ENCODE measurements at places on chromosomes 2 and 18. TPM values are rescaled to one million over a fixed set of nuclear protein-coding genes. Genes with fewer than 3 reads are reported as not detected.

The EVX2 gene
- not detected for total RNA-seq

- no peak for DNase-seq
Observed at GRCh38 chr18:35993013-35993412, 20.5 kb downstream of the RMP24 start.

DNA sequence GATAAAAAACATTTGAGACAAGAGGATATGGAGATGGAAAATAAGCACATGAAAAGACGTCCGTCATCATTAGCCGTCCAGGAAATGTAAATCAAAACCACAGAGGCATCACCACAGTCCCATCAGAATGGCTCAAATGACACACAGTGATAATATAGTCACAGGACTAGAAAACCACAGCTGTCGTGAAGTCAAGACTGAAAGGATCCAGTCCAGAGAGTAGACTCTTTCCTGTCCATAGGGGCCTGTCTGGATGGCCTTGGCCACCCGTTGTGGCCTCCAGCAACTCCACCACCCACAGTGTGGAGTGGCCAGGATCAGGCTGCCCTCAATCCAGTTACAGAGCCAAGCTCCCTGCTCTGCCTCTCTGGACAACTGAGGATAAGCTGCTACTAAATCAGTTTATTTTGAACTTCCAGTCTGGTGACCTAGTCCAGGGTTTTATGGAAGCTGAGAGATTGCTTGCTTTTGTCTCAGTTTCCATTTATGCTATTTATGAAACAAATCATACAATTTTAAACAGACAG lies 60.4 kb downstream of the RHOB start:
- peak; percentile 15 for DNase-seq

DNA sequence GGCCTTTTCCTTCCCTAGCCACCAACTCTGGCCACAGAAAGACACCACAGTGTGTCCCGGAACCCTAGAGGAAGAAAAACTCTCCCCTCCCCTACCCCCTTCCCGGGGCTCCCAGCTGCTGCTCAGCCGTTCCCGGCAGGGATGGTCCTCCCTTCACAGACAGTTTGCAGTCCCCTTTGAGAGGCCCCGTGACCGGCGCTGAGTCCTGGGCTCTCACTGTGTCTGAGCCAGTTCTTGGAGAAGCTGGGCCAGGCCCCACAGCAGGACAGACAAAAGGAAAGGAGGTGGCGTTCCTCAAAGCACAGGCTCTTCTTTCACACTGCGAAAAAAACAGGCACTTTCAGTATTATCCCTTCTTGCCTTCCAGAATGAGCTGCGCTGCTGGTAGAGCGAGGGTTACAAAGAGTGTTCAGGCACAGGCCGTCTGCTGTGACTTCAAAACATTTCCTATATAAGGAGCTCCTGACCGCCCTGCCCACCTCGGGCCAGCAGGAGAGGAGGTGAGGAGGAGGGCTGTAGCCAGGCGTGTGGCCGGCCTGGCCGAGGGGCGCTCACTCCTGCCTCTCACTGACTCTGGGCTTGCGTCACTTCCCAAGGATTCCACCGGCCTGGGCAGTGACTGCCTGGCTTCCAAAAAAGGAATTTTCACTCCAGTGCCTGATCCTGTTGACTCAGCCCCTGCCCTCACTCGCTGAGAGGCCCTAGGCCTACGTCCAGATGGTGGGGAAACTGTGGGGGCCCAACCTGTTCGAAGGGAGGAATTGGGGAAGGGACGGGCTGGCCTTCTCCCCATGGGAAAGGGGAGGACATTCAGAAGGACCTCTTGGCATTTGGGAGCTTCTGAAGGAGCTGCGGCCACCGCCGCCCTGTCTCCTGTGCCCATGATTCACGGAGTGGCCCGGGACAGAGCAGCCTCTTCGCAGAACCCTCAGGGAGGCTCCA lies 24.9 kb downstream of the CIDEA start:
- peak; percentile 94 for DNase-seq

DNA sequence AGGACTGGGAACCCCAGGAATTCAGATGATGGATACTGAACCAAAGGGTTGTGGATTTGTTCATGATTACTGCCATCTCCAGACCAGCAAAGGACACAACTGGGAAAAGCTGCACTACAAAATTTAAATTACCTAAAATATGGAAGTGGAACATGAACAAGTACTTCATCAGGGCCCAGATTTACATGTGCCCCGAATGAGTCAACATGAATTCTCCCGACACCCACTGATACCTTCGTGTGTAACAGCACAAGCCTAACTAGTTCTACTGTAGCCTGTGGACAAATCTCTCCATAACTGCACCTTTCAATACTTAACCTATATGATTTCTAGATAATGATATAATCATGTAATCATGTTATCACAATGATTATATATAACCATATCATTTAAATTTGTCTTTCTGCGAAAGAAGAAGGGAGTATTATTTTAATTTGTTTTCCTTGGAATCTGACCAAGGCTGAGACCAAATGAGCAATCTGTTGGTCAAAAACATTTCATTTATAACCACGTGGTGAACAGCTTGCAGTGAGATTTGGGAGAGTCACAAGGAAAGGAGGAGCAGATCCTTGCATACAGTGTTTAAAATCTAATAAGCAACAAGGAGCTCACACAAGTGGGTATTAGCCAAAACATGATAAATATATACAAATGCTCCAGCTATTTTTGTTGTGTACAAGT lies 70.5 kb downstream of the CACNB4 start:
- DNase-seq, result no peak

DNA sequence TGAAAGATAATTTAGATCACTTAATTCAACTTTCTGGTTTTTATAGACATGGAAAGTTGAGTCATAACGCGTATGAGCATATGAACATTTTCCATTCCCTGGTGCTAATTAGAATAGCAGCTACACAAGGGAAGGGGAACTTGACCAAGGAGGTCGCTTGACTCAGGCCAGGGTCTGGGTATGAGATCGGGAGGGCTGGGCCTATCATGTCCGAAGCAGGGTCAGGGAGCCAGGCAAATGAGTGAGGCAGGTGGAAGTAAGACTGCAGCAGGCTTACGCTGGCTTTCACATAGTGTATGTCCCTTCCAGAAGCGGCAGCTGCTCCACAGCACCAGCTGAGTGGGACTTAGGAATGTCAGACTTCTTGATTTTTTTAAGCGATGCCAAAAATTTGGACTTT lies 14.7 kb downstream of the RALB start:
- DNase-seq, result no peak
